ENCODE measurements at places on chromosomes 7 and 10. TPM values are rescaled to one million over a fixed set of nuclear protein-coding genes. Genes with fewer than 3 reads are reported as not detected.

DNA sequence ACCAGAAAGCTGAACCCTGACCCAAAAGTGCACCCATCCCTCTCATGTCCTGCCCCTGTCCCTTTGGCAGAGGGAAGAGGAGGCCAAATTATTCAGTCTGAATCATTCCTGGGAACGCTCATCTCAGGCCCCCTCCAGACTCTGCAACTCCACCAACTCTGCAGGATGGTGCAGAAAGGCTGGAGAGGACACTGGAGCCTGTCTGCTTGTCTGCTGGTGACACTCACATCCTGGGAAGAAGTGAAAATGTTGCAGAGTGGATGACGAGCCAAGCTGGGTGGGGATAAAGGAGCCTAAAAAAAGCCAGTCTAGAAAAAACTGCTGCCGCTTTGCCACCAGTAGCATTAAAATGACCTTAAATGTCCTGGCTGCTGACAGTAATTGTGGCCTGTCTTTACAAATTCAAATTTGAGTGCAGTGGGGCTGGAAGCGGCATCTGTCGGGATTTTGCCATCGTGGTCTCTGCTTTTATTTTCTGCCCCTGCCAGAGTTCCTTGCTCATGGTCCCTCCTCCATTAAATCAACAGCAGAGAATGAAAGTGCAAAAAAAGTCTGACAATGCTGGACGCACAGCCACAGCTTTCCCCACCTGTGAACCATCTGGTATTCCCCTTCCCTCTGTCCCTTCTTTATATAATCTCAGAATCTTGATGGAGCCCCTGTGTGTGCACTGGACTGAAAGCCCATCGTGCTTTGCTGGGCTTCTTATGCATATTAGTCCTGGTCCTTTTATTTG, 63.9 kb downstream of the STK17A start:
- DNase-seq: no peak

DNA sequence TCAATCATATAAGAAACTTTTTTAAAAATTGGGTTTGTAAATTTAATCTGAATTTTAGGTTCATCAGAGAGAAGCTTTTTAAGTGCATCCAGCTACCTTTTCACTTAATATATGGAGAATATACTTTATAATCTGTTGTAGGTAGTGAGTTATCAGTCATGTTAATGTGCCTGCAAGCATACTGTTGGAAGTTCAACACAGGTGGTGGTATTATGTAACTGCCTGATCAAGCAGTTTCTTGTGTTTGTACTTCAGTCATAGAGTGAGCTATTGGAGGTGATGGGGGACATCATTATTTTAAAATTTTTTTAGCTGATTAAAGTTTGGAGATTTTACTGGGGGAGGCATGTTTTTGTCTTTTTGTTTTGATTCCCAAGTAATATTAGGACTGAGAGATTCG, 2.5 kb downstream of the TNKS2 start:
- no peak for DNase-seq

GRCh38 chr10:125549653-125550052, 133.3 kb downstream of the TEX36 start:
- no peak for DNase-seq

GRCh38 chr7:108069646-108070045, 60.5 kb downstream of the LAMB4 start:
- DNase-seq: no peak

The LRMDA gene
- 11.9 TPM for polyA plus RNA-seq

The FOXI2 gene
- 0.05 TPM for polyA plus RNA-seq

DNA sequence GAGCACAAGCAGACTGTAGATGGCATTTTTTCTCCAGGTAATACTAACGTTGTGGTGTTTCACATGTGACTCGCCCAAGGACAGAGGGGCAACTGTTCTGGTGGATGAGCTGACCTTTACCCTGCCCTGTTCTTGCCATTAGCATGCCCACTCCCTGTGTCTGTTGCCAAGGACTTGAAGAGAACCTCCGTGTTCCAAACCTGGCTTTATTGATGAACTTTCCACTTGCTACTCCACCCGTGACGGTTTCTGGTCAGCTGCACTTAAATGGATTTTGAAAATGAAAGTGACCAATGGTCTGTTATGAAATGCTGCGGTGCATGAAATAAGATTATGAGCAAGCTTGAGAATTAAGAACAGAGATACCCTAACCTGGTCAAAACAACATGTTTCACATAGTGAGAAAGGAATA, 30.4 kb downstream of the LRRC4 start:
- DNase-seq: no peak

GRCh38 chr7:42939457-42940240, 7.5 kb downstream of the MRPL32 start:
- DNase-seq: no peak

The IFIT3 gene
- 4.6 TPM for polyA plus RNA-seq

GRCh38 chr10:109474812-109475211, 448.5 kb downstream of the XPNPEP1 start:
- no peak for DNase-seq

The STMP1 gene
- polyA plus RNA-seq: 12.5 TPM

The TMEM120A gene
- 72.0 TPM for polyA plus RNA-seq

- no peak for DNase-seq
These were observed 9.1 kb downstream of the RPS24 start for GRCh38 chr10:78042752-78043104.

The VIPR2 gene
- polyA plus RNA-seq: 10.2 TPM

DNA sequence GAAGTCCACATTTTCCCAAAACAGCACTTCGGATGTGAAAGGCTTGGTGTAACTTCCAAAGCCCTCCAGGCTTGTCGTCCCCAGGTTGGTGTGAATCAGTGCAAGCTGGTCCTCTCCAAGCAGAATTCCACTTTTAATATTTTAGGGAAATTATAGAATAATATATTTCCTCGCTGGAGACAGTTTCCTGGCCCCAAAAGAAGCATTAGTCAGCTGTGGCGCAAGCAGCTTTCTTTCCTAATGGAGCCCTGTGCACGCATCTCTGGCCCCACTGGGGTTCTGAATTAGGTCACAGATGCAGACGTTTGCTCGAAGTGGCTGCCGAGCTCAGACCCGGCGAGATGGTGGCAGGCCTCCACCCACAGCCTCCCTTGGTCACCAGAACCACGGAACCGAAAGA, 33.3 kb upstream of the MNX1 start:
- DNase-seq: no peak

DNA sequence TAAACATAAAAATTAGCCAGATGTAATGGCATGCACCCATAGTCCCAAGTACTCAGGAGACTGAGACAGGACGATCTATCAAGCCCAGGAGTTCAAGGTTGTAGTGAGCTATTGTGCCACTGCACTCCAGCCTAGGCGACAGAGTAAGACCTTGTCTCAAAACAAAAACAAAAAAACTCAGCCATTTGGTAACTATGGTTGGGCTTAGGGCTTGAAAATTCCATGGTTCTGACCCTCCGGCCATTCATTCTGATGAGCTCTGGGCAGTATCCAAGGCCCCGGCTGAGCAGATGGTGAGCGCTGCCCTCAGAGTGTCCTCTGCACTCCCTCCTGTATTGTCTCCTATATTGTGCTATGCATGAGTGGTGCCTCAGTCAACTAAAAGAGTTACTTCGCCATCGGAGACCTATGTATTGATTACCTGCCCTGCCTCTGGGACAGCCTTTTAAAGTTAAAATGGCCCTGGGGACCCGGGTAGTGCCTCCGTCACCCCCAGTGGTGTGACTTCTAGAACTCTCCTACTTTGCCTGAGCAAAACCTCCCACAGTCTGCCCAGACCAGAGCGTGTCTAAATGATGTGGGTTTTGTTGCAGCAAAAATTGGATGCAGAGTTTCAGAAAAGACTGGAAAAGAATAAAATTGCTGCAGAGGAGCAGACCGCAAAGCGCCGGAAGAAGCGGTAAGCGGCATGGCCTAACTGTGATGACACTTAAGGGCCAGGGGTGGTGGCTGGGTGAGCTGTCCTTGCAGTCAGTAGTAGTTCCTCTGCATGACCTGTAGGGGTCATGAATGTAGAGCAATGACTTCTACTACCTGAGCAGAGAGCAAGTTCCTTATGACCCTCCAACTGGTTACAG, 8.1 kb downstream of the PRKRIP1 start:
- DNase-seq: no peak

Data from pancreas (tissue), 10 donors.